CD14-positive monocyte (primary cell): ENCODE measurements at places on chromosomes 1 and 21. TPM values are rescaled to one million over a fixed set of nuclear protein-coding genes. Genes with fewer than 3 reads are reported as not detected.

Gene S100A5
- polyA plus RNA-seq = 1.3 and 2.1 TPM in 2 replicates

Gene HNRNPU
- polyA plus RNA-seq = 71.5 TPM

Gene B4GALT2
- 0.35 and 0.48 TPM in 2 replicates for polyA plus RNA-seq

Gene MDM4
- polyA plus RNA-seq = 10.2 TPM

Gene ZBTB8A
- polyA plus RNA-seq = 0.01 and 0.08 TPM in 2 replicates

DNA sequence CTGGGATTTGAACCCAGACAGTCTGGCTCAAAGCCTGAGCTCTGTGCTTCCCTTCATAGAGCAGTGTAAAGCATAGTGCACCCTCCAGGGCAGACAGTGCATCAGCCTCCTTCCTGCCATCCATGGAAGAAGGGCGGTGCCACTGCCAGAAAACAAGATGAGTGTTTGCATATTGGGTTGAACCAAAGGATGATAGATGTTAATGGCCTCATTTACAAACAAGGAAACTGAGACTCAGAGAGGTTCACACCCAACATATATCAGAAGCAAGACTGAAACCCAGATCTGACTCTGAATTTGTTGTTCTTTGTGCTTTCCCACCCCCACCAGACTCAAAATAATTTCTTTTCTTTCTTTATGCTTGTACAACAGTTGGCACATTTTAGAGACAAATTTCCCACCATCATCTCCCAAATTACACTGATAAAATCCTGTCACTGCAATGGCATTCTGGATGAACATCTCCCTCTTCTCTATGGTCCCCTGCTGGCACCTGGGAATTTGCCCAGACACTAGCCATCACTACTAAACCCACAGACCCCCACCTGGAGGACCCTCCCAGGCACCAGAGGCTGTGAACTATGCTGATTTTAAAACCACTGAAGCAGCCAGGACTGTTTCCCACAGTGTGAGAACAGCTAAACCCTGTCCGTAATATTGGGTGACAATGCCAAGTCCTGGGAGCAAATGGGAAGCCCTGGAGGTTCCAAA lies 45.4 kb upstream of the MPZL1 start:
- no peak overlapping the region for H3K4me3 ChIP-seq
- peaks cover 28% of the 10 kb centered on the region for H3K4me1 ChIP-seq

DNA sequence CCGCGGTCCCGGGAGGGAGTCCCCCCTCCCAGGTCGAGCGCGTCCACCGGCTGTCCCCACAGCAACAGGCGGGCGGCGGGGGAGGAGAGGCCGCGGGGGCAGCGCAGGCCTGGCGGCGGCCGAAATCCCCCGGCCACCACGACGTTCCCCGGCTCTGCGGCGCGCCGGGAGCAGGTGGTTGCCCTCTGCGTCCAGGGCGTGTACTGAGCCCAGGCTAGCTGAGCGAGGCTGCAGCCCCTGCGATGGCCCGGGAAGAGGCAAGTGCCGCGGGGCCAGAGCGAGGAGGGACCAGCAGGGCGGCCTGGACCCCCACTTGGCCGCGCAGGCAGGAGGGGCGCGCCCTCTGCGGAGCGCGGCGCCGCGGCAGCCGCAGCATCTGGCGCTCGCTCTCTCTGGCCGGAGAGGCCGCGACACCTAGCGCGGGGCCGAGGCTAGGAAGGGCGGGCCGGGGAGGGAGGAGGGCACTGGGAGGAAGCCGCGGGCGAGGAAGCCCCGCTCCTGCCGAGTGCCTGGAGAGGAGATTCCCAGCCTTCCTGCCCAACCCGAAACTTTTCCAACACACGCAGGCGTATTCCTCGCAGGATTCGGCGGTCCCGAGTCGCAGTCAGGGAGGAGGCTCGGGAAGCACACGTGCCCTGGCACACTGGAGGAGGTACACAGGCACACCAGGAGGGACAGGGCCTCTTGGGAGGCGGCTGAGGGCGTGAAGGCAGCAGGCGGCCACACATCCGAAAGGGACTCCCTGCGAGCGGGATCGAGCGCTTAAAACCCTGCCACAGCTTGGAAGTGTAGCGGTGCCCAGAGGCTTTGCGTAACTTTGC lies 4.9 kb upstream of the PROX1 start:
- H3K27me3 ChIP-seq = peaks cover 86% of the 10 kb centered on the region
- H3K27ac ChIP-seq = no peak overlapping the region
- no peak for DNase-seq
- peaks cover 1% of the 10 kb centered on the region for H3K4me1 ChIP-seq
- H3K4me3 ChIP-seq = no peak overlapping the region
- no peaks in the 10 kb centered on the region for H3K36me3 ChIP-seq

DNA sequence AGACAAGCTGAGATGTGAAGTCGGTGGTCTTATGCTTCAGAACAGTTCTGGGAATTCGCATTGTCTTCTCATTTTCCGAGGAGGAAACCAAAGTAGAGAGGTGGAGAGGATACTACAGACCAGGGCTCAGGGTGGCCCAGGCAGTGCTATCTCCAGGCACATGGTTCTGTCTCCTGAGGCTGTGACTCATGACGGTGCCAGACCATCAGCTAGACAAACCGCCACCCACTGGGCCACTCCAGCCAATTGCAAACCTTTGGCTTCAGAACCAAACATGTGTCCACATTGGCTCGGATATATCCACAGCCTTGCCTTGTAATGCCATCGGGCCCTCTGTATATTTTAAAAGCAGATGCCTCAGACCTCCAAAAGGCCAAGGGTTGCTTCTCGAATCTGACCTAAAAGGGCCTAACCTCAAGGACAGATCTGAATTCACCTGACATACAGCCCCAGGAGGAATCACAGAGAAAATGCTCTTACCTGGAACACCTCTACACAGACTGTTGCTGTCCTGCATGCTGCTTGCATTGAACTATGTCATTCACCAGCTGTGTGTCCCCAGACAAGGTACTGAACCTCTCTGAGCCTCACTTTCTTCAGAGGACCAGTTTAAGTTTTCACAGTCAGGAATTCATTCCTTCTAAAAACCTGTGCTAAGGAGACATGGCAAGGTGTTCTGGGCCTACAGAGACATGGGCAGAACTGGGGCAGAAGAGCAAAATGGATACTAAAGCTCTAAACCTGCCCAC lies 224.9 kb upstream of the JUN start:
- DNase-seq = peak; percentile 16
- H3K4me1 ChIP-seq = peaks cover 35% of the 10 kb centered on the region
- H3K27me3 ChIP-seq = no peaks in the 10 kb centered on the region
- H3K27ac ChIP-seq = no peak overlapping the region
- no peak overlapping the region for H3K4me3 ChIP-seq
- no peaks in the 10 kb centered on the region for H3K36me3 ChIP-seq

GRCh38 chr1:214362188-214362882 lies 81.4 kb downstream of the SMYD2 start:
- H3K36me3 ChIP-seq = no peaks in the 10 kb centered on the region
- H3K27ac ChIP-seq = no peak overlapping the region
- H3K4me3 ChIP-seq = no peak overlapping the region
- H3K4me1 ChIP-seq = peaks cover 24% of the 10 kb centered on the region
- no peaks in the 10 kb centered on the region for H3K27me3 ChIP-seq

GRCh38 chr21:36913247-36914169 lies 53.0 kb downstream of the HLCS start:
- DNase-seq = no peak
- no peaks in the 10 kb centered on the region for H3K27me3 ChIP-seq
- H3K36me3 ChIP-seq = no peaks in the 10 kb centered on the region

DNA sequence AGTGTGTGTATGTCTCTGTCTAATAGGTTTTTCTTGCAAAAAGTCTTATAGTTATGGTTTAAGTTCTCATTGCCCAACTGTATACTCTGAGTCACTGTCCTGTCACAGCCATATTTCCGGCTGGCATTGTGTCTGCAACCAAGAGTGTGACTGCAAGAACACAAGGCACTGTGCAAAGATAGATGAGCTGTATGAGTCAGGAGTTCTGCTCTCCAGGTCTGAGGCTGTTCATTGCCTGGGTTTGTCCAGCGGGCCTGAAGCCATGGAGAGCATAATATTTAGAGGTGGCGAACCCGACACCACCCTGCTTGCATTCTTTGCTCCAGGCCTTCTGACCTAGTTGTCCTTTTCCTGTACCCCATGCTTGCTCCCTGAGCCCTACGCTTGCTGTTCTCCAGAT lies 50.9 kb upstream of the CNIH3 start:
- H3K27ac ChIP-seq = peak overlapping the region; percentile 96
- H3K4me3 ChIP-seq = peak overlapping the region; percentile 3
- H3K4me1 ChIP-seq = peaks cover 25% of the 10 kb centered on the region
- peak; percentile 94 for DNase-seq

- H3K36me3 ChIP-seq = no peaks in the 10 kb centered on the region
- no peaks in the 10 kb centered on the region for H3K27me3 ChIP-seq
- no peak overlapping the region for H3K27ac ChIP-seq
- no peak for DNase-seq
- no peaks in the 10 kb centered on the region for H3K4me1 ChIP-seq
These were observed 286.0 kb downstream of the NPHP4 start for GRCh38 chr1:5706239-5706638.

DNA sequence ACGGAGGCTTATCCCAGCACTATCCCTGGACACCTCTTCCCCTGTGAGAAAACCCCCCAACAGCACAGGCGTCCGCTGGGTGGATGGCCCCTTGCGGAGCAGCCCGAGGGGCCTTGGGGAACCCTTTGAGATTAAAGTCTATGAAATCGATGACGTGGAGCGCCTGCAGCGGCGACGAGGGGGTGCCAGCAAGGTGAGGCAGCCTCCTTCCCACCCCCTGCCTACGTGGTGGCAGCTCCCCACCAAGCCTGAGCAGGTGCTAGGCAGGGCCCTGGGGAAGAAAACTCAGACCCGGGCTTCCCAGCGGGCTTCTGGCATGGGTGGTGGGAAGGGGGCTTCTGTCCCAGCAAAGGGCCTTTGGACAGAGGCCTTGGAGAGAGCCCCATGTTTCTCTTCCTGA lies 543.3 kb downstream of the KIF26B start:
- H3K4me1 ChIP-seq = no peaks in the 10 kb centered on the region
- no peaks in the 10 kb centered on the region for H3K27me3 ChIP-seq

GRCh38 chr1:204249736-204250427 lies 36.1 kb upstream of the GOLT1A start:
- no peak overlapping the region for H3K4me3 ChIP-seq
- no peaks in the 10 kb centered on the region for H3K27me3 ChIP-seq
- H3K36me3 ChIP-seq = no peaks in the 10 kb centered on the region
- no peak for DNase-seq
- H3K4me1 ChIP-seq = peaks cover 12% of the 10 kb centered on the region

- no peak for DNase-seq
- no peaks in the 10 kb centered on the region for H3K36me3 ChIP-seq
- H3K27ac ChIP-seq = no peak overlapping the region
- no peaks in the 10 kb centered on the region for H3K4me1 ChIP-seq
- H3K27me3 ChIP-seq = no peaks in the 10 kb centered on the region
These were observed 110.7 kb downstream of the CRYAA start for GRCh38 chr21:43279578-43279894.

DNA sequence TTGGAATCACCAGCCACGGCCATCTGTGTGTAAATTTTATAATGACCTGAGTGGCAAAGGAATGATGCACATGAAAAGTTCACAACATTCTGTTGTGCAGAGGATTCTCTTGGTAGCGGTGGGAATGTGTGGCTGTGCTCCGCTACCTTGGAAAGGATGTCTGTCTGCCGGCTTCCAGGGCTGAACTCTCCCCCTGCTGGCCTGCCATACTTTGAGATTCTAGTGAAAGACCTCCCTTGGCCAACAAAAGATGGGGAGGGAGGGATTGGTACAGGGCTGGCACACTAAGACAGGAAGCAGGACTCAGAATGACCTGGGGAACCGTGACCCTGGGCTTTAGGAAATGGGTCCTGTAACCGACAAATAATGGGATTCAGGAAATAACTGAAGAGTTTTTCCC lies 194.5 kb upstream of the PLD5 start:
- H3K36me3 ChIP-seq = no peaks in the 10 kb centered on the region
- no peaks in the 10 kb centered on the region for H3K4me1 ChIP-seq
- H3K27ac ChIP-seq = no peak overlapping the region
- H3K4me3 ChIP-seq = no peak overlapping the region
- H3K27me3 ChIP-seq = no peaks in the 10 kb centered on the region

- H3K27me3 ChIP-seq = no peaks in the 10 kb centered on the region
- H3K27ac ChIP-seq = no peak overlapping the region
- no peaks in the 10 kb centered on the region for H3K36me3 ChIP-seq
- H3K4me1 ChIP-seq = peaks cover 10% of the 10 kb centered on the region
These were observed 77.4 kb downstream of the S1PR1 start for GRCh38 chr1:101314244-101314643.

GRCh38 chr21:25646474-25646873 lies 7.4 kb downstream of the JAM2 start:
- H3K4me1 ChIP-seq = peaks cover 20% of the 10 kb centered on the region
- no peak overlapping the region for H3K4me3 ChIP-seq
- H3K27me3 ChIP-seq = no peaks in the 10 kb centered on the region
- no peaks in the 10 kb centered on the region for H3K36me3 ChIP-seq
- no peak overlapping the region for H3K27ac ChIP-seq

DNA sequence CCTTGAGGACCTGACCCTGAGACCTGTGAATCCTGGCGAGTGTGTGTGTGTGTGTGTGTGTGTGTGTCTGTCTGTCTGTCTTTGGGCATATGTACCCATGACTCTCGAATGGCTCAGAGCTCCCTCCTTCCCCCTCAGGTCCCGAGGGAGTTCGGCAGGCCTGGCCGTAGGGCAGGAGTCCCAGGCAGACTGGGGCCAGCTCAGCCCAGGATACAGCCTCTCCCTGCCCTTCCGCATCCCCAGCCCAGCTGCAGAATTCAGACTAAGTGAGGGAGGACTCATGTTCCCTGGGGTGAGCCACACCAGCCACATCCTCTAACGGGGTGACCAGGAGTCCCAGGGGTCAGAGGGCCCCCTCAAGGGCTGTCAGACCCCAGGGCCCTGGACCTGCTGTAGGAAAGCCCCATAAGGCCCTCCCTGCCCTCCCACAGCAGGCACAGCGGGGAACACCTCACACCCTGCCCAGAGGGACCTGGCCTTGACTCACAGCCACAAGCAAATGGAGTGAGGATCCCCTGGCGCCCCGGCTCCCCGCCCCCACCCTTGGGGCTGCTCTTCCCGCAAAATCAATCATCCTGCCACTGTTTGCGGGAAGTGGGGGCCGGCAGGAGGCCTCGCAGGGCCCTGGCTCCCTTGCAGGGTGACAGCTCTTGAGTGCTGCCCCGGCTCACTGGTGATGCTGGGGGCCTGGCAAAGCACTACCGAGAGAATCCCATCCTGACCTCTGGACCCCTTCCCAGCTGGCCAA lies 101.7 kb upstream of the CASZ1 start:
- H3K4me3 ChIP-seq = no peak overlapping the region
- DNase-seq = no peak
- no peaks in the 10 kb centered on the region for H3K27me3 ChIP-seq
- H3K36me3 ChIP-seq = no peaks in the 10 kb centered on the region
- H3K27ac ChIP-seq = no peak overlapping the region
- no peaks in the 10 kb centered on the region for H3K4me1 ChIP-seq

DNA sequence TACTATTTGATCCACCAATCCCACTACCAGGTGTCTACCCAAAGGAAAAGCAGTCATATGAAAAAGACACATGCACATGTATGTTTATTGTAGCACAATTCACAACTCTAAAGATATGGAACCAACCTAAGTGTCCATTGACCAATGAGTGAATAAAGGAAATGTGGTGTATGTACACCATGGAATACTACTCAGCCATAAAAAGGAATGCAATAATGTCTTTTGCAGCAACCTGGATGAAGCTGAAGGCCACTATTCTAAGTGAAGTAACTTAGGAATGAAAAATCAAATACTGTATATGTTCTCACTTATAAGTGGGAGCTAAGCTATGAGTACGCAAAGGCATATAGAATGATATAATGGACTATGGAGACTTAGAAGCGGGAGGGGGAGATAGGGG lies 12.6 kb downstream of the ADIPOR1 start:
- DNase-seq = no peak
- H3K27me3 ChIP-seq = no peaks in the 10 kb centered on the region
- no peak overlapping the region for H3K4me3 ChIP-seq
- no peak overlapping the region for H3K27ac ChIP-seq
